ENCODE measurements at places on chromosomes 7 and 10.

GRCh38 chr7:75944507-75944906 is 29.6 kb downstream of the POR start:
- H3K27ac ChIP-seq, result peak overlapping the region; percentile 31
- no peak for DNase-seq
- no peaks in the 10 kb centered on the region for H3K27me3 ChIP-seq
- no peak overlapping the region for H3K4me3 ChIP-seq
- H3K36me3 ChIP-seq, result peaks cover 6% of the 10 kb centered on the region

- H3K4me1 ChIP-seq, result peaks cover 35% of the 10 kb centered on the region
- no peak overlapping the region for H3K27ac ChIP-seq
- H3K4me3 ChIP-seq, result no peak overlapping the region
- no peaks in the 10 kb centered on the region for H3K36me3 ChIP-seq
These were observed 385.4 kb upstream of the LRGUK start for GRCh38 chr7:133741703-133742102.

GRCh38 chr10:104766341-104766740 is 125.3 kb downstream of the SORCS3 start:
- H3K27ac ChIP-seq, result no peak overlapping the region
- no peak overlapping the region for H3K4me3 ChIP-seq
- H3K36me3 ChIP-seq, result no peaks in the 10 kb centered on the region
- peaks cover 22% of the 10 kb centered on the region for H3K4me1 ChIP-seq
- H3K27me3 ChIP-seq, result no peaks in the 10 kb centered on the region
- DNase-seq, result no peak

DNA sequence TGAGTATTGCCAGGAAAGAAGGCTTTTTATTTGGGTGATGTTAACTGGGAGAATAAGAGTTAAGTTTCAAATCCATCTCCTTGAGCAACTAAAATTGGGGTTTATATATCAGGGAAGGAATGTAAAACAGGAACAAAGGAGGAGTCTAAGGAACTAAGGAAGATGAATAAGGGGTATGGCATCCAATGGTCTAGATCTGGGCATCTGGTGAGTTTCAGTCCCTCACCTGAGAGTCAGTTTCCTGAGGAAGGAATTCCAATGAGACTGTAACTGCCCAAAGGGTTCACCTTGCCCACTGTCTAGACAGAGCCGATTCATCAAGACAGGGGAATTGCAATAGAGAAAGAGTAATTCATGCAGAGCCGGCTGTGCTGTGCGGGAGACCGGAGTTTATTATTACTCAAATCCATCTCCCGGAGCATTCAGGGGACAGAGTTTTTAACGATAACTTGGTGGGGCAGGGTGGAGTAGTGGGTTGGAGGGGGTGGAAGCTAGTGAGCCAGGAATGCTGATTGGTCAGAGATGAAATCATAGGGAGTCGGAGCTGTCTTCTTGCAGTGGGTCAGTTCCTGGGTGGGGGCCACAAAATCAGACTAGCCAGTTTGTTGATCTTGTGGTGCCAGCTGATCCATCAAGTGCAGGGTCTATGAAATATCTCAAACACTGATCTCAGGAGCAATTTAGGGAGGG is 188.3 kb upstream of the STK17A start:
- DNase-seq, result no peak
- no peak overlapping the region for H3K27ac ChIP-seq
- peaks cover 23% of the 10 kb centered on the region for H3K36me3 ChIP-seq

GRCh38 chr7:2019711-2020511 is 212.8 kb downstream of the MAD1L1 start:
- peaks cover 4% of the 10 kb centered on the region for H3K4me1 ChIP-seq
- no peak overlapping the region for H3K4me3 ChIP-seq
- peaks cover 5% of the 10 kb centered on the region for H3K36me3 ChIP-seq
